Immature natural killer cell (primary cell): ENCODE measurements at places on chromosomes 5 and 9.

DNA sequence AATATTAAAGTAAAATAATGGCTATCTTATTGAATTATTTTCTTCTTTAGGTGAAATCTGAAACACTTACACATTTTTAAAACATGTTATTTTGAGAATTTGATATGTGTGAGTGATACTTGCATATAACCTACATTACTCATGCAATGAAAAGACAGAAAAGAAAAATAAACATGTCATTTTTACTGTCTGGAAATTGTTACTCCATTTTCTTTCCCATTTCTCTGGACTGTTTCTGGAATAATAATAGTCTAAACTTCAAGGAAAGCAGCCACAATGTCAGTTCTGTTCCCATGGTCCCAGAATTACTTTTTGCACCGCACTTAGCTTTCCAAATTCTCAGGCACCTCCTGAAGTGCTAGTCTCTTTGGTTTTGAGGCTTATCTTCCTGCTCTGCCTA lies 145.5 kb downstream of the PRR16 start:
- DNase-seq = no peak

- no peak for DNase-seq
These were observed 1026.3 kb downstream of the CDH9 start for GRCh38 chr5:26012078-26012477.

DNA sequence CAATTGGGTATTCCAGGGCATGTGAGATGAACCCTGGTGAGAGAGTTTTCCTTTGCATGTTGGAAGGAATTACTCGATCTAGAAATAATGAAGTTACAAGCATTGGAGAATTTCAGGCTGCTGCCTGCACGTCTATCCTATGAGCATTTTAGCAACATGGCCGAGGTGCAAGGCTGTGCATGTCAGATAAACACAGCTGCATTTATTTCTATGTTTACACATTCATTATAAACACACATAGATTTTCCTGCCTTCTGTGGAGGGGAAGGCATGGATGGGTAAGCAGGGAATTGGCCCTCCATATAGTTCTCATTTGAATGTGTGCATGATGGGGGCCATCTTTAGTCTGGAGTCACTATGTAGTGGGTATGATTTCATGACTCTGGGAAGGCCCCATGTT lies 42.3 kb downstream of the AOPEP start:
- no peak for DNase-seq

DNA sequence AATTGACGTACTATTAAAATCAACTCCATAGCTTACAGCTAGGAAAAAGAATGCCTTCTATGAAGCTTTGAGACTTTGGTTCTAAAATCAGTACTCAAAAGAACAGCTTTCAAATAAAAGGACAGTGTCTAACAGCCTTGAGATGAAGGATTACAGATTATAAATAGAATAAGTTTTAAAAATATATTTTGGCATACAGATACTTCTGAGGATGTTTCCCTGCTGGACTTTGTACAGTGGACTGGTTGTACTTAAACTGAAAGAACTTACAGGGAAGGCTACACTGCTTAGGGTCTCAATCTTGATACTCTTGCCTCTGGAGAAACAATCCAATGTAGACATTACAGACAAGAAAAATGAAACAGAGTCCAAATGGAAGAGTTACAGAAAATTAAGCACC lies 452.7 kb downstream of the CETN3 start:
- DNase-seq = no peak

DNA sequence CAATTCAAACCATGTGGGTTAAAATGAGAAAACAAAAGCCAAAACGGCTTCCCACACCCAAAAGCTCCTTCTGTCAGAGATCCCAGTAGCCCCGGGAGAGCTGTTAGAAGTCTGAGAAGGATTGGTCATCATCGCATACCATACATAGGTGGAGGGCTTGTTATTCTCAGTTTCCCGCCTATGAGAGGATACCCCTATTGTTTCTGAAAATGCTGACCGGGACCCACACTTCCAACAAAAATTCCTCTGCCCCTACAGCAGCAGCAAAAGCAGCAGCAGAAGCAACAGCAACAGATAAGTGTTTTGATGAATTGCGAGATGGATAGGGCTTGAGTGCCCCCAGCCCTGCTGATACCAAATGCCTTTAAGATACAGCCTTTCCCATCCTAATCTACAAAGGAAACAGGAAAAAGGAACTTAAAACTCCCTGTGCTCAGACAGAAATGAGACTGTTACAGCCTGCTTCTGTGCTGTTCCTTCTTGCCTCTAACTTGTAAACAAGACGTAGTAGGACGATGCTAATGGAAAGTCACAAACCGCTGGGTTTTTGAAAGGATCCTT lies at the start of gene TEK:
Gene TEK, plus strand, starts transcription at position 245 of the 561 bp plus-strand sequence. CDS start 366 bp downstream, outside the sequence.
- DNase-seq = no peak

GRCh38 chr9:17025281-17025680 lies 109.6 kb upstream of the CNTLN start:
- no peak for DNase-seq

DNA sequence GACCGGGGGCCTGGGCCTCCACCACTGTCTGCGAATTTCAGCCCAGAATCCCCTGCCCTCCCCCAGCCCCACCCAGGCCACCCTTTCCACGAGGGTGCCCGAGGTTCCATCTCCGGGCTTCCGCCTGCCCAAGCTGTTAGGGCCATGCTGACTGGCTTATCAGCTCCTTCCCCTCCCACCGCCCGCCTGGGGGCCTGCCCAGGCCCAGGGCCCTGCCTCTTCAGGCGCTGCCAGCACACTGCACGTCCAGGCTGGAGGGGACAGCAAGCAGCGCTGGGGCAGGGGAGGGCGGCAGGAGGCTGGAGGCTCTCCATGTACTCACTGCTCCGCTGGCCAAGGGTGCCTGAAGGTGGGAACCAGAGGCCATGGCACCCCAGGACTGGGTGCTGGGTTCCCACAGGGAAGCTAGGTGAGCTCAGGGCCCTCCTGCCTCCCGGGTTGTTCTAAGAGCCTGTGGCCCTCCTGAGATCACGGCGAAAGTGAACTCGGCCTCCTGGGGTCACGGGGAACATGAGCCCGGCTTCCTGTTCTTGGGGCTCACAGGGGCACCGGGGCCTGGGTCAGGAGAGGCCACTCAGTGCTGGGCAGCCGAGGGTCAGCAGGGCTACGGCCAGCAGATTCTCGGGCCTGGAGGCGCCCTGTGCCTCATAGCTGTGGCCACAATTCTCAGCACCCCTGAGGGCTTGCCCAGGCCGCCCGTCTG lies 57.7 kb upstream of the EGFL7 start:
- DNase-seq = no peak

- DNase-seq = no peak
These were observed 36.1 kb upstream of the PHF2 start for GRCh38 chr9:93540305-93540704.
